ENCODE measurements at places on chromosomes 1 and 21.
A peak's percentile ranks its signal among the peaks of the same experiment; 100 is the strongest.

- no peak for DNase-seq
Measured at GRCh38 chr1:110956586-110956985, 7.1 kb downstream of the LRIF1 start.

DNA sequence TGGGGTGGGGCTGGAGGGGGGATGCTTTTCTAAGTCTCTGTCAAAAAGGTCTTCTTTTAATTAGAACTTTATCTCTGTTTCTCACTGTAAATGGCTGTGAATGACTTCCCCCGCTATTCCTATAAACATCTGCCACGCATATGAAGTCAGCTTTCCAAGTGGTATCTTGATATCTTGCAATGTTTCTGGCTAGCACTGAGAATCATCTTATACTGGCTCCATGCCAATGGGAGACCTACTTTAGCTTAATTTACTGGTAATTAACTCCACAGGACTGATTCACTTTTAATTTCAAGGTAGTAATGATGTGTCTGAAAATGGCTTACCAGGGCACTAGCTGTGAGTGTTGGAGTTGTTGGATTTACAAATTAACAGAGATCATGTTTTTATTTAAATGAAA, 4.3 kb downstream of the GPR88 start:
- no peak for DNase-seq

DNA sequence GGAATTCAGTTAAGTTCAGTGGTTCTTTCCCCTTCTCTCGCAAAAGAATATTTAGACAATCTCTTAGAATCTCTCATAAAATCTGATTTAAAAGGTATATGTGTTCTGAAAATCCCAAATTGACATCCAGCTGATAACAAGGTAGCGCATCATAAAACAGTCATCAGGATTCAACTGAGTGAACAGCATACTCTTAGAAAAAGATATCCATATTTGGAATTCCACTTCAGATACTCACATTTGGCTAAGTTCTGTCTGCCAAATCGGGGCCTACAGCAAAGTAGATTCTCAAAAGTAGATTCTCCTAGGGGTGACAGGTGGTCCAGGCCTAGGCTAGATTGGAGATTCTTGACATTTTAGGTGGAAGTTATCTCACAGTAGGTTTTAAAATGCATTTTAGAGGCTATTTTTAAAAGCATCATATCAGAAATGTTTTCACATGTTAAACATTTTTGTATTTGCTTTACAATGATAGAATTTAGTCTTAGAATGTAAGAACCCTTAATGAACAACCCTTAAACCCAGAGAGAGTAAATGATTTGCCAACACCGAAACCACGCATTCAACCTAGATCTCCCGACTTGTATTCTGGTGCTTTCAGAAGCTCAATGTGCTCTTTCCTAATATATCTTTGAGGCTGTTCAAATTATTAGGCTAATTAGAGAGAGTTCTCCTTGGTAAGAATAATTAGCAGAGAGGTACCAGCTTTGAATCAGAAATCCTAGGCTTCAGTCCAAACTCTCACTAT, 318.9 kb downstream of the LMO4 start:
- DNase-seq: no peak

DNA sequence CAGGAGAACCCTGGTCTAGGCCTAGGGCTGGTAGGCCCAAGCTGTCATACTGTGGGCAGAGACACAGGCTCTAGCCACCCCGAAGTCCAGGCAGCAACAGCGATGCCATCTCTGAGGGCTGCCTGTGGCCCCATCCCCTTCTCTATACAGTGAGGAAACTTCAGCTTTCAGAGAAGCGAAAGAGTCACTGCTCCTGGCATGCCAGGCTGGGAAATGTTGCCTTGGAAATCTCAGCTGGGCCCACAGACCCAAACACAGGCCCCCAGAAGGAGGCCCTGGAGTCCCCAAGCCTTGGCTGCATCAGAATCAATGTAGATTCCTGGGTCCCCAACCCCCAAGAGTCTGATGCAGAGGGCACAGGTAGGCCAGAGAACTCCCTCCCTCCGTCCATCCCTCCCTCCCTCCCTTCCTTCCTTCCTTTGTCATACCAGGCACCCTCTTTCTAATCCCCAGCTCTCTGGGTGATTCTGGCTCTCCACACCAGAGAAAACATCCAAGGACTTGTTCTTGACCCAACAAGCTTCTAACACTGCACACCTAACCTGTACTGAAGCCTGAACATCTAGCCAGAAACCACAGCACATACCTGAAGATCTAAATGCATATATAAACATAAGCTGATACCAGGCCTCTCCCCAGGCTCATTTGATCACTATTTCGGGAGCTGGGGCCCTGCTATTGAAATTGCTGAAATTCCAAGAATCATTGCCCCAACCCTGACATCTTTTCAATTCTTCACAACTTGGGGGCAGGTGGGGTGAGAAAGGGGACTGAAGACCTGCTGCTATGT, 143.2 kb upstream of the EDN2 start:
- DNase-seq: no peak

- DNase-seq: peak; percentile 26
Measured at GRCh38 chr21:40466893-40467483, 380.0 kb downstream of the DSCAM start.

DNA sequence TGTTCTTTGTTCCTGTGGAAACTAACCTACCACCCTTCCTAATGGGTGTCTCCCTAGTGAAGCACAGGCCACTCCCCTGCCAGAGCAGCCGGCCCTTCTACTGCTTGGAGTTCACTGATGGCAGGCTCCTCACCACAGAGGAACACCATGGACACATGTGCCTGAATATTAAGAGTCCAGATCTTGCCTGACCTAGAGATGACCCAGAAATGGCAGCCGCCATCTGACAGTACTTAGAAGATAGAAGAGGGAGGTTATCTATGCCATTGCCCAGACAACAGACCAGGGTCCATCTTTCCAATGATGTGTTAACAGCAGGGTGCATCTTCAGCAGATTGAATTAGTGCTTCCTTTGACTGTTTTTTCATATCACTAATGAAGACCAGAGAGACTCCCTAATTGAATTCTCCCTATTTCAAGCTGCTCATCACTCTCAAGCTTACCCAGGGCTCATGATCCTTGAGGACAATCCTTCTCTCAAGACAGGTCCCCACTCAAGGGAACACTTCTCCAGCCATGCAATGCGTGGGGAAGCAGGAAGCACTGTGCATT, 59.8 kb downstream of the PLEKHA6 start:
- peak; percentile 63 for DNase-seq

DNA sequence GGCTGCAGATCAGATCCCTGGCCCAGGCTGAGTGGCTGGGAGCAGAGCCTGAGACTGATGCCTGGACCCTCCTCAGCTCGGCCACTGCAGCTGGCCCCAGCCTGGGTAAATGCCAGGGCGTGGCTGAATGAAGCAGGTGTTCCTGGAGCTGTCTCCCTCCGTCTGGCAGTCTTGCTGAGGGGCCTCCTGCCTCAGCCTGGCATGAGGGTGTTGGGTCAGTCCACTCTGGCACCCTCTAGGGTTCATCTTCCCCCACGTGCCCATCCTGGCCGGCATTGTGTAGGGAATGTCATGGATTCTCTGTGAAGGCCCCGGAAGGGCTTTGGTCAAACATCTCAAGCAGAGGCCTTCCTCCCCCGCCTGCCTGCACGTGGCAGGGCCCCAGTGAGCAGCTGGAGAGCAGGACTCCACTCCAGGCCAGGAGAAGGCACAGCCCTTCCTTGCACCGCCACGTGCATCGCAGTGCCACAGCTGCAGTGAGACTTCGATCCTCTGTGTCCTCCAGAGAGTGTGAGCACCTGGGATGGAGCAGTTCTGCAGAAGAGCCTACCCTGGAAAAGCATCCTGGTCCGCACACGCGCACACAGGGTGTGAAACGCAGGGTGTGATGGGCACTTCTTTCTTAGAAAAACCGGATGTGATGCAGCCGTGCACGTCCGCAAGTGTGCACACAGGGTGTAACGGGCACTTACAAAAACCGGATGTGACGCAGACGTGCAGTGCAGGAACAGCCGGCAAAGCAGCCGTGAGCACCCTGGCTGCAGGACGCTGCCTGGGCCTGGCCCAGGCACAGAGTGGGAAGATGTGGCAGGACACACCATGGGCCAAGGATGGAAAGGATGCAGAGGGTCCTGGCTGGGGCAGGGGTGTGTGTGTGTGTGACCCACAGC, 4.6 kb upstream of the KRTAP10-4 start:
- no peak for DNase-seq

DNA sequence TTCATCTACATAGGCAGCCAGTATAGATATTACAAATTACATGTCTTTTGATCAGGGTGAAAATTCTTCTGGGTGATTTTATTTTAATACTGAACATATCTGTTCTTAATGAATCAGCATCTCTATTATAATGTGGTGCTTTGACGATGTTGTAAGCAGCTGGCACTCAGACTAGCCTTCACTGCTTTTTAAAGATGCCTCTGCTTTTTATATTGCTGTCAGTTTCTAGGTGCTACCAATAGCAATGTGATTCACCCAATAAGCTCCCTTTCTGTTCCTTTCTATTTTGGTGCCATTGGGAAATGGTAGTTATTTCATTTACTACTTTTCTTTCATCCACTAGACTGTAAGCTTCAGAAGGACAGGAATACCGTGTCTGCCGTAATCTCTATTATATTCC, 11.1 kb upstream of the ANGPTL1 start:
- DNase-seq: no peak

GRCh38 chr1:114690148-114690547, 5.2 kb downstream of the AMPD1 start:
- DNase-seq: no peak

- no peak for DNase-seq
Measured at GRCh38 chr1:67209521-67209920, 43.3 kb downstream of the IL23R start.

DNA sequence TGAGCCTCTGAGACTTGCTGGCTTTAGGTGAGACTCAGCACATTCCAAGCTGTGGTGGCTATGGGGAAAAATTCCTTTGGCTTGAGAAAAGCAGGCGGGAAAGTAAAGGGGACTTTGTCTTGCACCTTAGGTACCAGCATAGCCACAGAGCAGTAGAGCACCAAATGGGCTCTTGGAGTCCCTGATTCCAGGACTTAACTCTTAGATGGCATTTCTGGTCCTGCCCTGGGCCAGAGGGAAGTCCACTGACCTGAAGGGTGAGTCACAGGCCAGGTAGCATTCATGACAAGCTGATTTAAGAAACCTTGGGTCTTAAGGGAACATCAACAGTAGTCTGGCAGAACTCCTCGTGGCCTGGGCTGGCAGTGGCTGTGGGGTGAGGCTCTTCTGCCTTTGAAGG, 344.7 kb downstream of the DUSP10 start:
- DNase-seq: no peak

- DNase-seq: no peak
Measured at GRCh38 chr21:40620386-40621145, 226.4 kb downstream of the DSCAM start.

- no peak for DNase-seq
Measured at GRCh38 chr21:31667639-31668038, 8.1 kb downstream of the SOD1 start.

DNA sequence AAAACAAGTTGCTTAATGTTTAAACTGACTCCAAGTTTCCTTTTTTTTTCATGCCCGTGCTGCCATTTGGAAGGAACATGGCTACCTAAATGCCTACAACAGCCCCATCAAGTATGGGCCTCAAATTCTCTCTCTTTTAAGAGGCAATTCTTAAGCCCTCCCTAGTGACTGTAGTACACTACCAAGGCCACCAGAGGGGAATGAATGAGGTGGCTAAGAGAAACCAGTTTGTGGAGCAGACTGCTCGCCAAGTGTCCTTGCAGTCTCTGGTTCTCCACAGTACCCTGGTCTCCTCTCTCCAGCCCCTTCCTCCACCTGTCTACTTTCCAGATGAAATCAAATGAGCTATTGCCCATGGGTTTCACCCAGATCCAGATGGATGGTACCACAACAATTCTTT, 1809.6 kb downstream of the BRINP3 start:
- no peak for DNase-seq

DNA sequence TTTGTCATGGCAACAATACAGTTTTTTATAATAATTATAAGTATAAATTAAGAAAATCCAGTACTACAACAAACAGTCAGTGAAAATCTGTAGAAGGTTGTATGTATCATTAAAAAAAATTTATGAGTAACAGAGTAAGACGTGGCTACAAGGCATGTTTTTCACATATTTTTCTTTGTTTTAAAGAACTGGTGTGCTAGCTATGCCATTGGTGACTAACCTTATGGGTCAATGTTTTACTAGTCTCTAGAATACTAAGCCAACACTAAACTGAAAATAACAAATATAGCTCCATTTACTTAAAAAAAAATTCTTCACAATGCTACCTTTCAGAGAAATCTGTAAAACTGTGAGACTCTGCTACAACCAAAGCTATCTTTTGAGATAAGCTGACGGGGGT, 261.5 kb downstream of the ADGRL2 start:
- no peak for DNase-seq

All from SJCRH30 (cell line).